Stromal cell of bone marrow (primary cell): ENCODE measurements at places on chromosomes 1 and 21.

GRCh38 chr1:49552101-49552500 lies 471.7 kb downstream of the AGBL4 start:
- no peak for DNase-seq

GRCh38 chr1:229347528-229347927 lies 4.7 kb upstream of the CCSAP start:
- no peak for DNase-seq

- no peak for DNase-seq
These were observed 260.3 kb downstream of the ASTN1 start for GRCh38 chr1:176904057-176904751.

DNA sequence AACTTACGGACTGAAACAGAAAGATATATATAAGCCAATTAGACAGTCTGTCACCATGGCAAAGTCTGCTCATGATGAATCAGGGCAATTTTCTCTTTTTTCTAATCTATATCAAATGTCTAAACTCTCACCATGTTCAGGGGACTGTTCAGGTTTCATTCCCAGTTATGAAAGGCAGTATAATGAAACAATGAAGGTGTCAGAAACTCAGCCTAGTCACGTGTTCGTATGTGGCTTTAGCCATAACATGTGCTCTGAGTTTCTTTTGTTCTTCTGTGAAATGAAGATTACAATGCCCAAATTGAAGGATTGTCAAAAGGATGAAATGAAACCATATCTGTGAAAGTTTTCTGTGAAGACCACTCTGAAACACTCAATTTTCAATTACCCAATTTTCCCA lies 392.9 kb downstream of the DSCAM start:
- no peak for DNase-seq

GRCh38 chr1:114470681-114471080 lies 40.3 kb downstream of the TRIM33 start:
- no peak for DNase-seq

- DNase-seq: peak; percentile 60
These were observed 1211.0 kb upstream of the ADGRL4 start for GRCh38 chr1:80217377-80217986.

DNA sequence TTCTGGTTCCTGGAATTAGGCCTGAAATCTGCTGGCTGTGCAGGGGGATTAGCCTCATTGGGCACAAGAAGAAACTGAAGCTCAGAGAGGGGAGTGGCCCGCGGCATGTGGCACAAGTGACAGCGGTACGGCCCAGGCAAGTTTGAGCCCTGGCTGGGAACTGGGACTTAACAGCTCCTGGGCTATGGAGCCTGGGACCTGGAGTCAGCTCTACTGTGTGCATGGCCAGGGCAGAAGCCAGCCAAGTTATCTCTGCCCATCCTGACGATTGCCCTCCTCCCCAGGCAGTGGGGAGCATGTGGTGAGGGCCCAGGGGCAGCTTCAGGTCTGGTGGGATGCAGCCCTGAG lies 61.3 kb downstream of the ALPL start:
- DNase-seq: no peak

GRCh38 chr1:12208271-12208670 lies 21.6 kb upstream of the VPS13D start:
- no peak for DNase-seq

DNA sequence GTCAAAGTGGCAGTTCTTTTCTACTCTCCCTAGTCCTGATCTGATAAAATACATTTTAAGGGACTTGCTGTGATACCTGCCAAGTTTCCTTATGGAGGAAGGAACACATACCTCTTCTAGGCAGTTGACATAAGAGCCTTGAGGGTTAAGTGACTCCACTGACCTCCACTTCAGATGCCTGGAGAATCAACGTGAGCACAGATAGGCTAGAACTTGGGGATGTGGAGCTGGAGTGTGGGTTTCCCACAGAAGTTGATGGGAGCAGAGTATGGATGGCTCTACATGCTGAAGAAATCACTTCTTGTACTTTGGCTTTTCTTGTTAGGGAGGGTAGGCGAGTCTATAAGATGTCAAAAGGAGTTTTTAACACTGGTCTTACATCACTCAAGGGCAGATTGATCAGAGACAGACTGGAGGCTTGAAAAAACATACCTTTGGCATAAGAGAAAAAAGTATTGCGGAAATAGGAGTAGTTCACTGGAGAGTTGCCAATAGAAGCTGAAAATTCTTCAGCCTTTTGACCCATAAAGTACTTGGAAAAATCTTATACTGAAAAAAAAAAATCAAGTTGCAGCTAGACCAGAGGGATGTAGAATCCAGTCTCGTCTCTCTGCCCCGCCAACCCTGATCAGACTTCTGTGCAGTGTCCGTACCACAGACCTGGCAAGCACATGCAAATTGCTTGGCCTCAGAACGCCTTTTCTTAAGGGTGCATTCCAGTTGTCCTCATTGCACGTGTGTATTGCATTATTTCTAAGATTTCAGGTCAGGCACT lies 5.5 kb downstream of the RHOU start:
- DNase-seq: no peak

- no peak for DNase-seq
These were observed 29.6 kb downstream of the DISP1 start for GRCh38 chr1:222844411-222844779.

GRCh38 chr1:3482378-3482849 lies 27.9 kb downstream of the ARHGEF16 start:
- DNase-seq: no peak

DNA sequence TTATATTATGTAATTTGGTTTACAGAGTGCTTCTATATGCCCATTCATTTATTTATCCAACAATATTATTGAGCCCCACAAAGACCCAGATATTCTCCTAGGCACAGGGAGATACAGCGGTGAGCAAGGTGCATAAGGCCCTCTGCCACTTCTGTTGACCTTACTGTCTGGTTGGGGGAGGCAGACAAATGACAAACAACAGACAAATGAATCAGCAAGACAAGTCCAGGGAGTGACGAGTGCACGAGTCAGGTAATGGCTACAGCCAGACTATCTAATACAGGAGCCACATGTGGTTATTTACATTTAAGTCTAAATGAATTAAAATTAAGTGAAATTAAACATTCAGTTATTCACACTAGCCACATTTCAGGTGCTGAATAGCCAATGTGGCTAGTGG lies 22.0 kb upstream of the BCAR3 start:
- DNase-seq: no peak

GRCh38 chr1:65698590-65698989 lies 94.1 kb upstream of the PDE4B start:
- DNase-seq: no peak

DNA sequence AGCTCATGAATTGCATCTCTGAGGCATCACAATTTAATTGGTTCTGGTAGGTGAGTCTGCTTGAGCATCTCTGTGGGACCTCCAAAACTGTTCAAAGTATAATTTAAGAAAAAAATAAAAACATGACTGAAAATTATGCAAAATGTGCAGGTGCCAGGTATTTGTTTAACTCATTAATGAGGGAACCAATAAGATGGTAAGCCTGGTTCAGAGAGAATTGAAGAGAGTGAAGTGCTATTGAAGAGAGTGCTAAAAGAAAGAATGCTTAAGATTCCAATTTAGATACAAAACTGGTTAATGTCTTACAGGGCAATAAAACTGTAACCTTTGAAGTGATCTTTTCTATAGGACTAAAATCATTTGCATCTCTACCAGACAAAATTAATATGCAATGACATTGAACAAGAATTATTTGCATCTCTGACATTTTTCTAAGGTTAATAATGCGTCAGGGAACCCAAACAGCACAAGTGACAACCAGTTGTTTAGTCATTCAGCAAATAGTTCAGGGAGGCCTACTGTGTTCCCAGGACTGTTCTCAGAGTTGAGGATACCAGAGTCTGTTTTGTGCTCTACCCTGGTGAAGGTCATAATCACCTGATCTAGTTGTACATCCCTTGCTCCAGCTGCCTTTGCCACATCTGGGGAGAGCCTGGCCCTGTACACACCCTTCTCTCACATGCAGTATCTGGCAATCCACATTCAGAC lies 183.5 kb downstream of the PATJ start:
- no peak for DNase-seq

- no peak for DNase-seq
These were observed 11.1 kb downstream of the MTX1 start for GRCh38 chr1:155219592-155220031.

DNA sequence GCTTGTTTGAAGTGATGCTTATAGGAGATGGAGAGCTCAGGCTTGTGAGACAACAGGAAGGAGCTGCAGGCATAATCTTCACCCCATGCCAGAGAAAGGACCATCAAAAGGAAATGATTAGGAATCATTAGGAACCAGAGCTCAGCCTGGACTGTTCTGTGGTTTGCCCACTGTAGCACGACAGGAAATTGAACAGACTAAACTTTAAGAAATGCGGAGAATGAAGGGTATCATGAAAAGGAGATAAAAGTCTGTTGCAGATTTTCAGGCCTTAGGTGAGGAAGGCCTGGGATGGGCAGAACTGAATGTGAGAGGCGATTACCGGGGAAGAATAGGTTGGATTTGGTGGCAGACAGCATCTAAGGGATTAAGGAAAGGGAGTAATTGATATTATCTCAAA lies 292.0 kb upstream of the PLXNA2 start:
- no peak for DNase-seq

- no peak for DNase-seq
These were observed 61.2 kb upstream of the ABCG1 start for GRCh38 chr21:42157606-42158310.

GRCh38 chr1:175683491-175684298 lies 59.7 kb downstream of the TNR start:
- no peak for DNase-seq

GRCh38 chr1:91533361-91534024 lies 32.8 kb downstream of the CDC7 start:
- DNase-seq: no peak

DNA sequence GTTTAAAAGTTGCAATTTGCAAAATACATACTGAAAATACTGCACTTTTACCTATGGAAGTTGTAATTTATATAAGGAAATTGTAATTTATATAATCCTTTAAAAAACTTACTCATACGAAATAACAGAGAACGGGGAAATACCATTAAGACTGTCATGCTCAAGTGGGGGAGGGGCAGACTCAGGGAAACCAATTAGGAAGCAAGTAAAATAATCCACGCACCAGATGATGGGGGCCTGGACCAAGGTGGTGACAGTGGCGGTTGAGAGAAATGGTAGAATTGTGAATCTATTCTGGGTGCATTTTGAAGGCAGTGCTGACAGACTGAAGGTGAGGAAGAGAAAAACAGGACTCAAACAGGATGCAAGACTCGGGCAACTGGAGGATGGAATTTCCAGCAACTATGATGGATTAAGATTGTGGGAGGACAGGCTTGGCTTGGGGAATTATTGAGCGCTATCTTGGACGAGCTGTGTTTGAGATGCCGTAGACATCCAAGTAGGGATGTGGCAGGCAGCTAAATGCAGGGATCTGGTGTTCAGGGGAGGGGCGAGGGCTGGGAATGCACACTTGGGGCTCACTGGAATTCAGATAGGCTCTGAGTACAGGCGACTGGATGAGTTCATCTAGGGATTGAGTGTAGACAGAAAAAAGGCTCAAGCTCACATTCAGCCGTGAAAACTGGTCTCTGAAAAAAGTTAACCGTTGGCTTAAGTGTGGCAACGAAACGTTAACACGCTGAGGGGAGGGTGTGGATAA lies 977 bp downstream of the LCA5L start:
- DNase-seq: no peak

DNA sequence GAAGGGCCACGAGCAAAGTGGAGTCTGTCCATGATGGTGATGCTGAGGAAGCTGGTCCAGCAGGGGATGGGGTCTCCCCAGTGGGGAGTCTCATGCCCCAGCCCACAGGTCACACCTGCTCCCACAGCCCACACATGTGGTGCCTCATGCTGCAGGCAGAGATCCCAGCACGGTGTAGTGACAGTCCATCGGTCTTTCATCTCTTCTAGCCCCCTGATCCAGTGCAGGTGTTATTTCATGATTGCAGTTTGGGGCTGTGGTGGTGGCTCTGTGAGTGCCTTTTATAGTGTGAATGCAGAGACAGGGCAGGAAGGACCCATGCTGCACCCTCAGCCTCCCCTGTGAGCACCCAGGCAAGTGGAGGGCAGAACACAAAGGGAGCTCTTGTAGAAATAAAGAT lies 45.0 kb downstream of the UBASH3A start:
- no peak for DNase-seq

DNA sequence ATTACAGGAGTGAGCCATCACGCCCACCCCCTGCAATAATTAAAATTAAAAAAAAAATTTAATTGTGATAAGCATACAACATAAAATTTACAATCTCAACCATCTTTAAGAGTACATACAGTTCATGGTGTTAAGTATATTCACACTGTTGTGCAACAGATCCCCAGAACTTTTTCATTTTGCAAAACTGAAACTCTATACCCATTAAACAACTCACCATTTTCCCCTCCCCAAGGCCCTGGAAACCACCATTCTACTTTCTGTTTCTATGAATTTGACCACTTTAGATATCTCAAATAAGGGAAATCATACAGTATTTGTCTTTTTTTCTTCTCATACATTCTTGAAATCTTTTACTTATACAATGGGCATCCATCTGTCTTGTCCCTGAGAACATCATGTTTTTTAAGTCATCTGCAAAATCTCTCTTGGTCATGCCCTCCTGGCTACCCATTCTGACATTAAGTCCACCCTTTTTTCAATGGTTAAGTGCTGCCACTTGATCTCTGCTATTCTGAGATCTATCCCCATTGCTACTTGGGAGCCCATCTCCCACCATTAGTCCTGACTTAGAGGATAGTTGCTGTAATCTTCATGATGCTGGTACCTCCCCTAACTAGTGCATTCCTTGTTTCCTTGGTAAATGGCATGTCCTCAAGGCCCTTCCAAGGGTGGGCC lies 39.4 kb upstream of the ZFYVE9 start:
- DNase-seq: no peak

- no peak for DNase-seq
These were observed 566.7 kb downstream of the KIF26B start for GRCh38 chr1:245721488-245721887.

GRCh38 chr1:215273838-215274516 lies 191.4 kb downstream of the KCNK2 start:
- peak; percentile 59 for DNase-seq

GRCh38 chr1:64111787-64112186 lies 91.6 kb upstream of the UBE2U start:
- no peak for DNase-seq

- no peak for DNase-seq
These were observed 34.3 kb downstream of the BCAS2 start for GRCh38 chr1:114547076-114547475.

GRCh38 chr21:45768011-45768739 lies 124.7 kb downstream of the PCBP3 start:
- no peak for DNase-seq

- DNase-seq: no peak
These were observed 11.8 kb downstream of the TP73 start for GRCh38 chr1:3663999-3664699.

GRCh38 chr1:166297993-166298392 lies 131.2 kb upstream of the FAM78B start:
- no peak for DNase-seq

GRCh38 chr1:171740987-171741871 lies 636 bp downstream of the VAMP4 start:
- DNase-seq: no peak

GRCh38 chr1:36612881-36613280 lies 130.2 kb upstream of the CSF3R start:
- DNase-seq: no peak

DNA sequence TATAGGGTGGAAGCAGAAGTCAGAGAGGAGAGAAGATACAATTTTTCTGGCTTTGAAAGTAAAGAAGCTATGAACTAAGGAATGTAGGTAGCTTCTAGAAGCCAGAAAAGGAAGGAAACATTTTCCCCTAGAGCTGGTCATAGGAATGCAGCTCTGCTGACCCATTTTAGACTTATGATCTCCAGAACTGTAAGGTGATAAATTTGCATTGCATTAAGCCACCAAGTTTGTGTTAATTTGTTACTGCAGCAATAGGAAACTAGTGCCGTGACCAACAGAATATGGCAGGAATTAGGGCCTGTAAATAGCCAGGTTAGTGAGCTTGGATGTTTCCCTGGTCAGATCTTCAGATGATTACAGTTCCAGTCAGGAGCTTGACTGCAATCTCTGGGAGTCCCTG lies 244.3 kb upstream of the C1orf105 start:
- DNase-seq: no peak
